ENCODE measurements at places on chromosomes 2 and 18.

GRCh38 chr2:37052600-37053332 lies 31.4 kb downstream of the HEATR5B start:
- DNase-seq, result no peak

GRCh38 chr2:60857056-60857455 lies 24.3 kb upstream of the REL start:
- DNase-seq, result no peak

DNA sequence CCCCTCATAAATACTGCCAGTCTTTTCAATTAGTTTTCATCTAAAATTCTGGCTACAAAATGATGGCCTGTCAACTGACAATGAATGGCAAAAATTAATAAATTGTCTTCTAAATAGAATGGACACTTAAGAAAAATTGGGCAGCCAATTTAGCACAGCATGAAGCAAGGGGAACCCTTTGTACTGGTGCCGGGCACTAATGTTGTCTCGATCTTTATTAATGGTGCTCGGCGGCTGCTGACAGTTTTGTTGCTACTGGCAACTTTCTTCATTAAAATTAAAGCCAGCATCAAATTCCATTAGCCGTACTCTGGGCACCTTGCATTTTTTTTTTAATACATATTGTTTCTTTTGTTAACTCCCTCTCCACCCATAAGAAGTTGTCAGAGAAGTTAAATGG lies 309.3 kb downstream of the GBX2 start:
- DNase-seq, result no peak

- no peak for DNase-seq
Measured at GRCh38 chr2:146077156-146077555, 1557.2 kb upstream of the ZEB2 start.

GRCh38 chr2:58449286-58450010 lies 208.3 kb upstream of the FANCL start:
- no peak for DNase-seq

DNA sequence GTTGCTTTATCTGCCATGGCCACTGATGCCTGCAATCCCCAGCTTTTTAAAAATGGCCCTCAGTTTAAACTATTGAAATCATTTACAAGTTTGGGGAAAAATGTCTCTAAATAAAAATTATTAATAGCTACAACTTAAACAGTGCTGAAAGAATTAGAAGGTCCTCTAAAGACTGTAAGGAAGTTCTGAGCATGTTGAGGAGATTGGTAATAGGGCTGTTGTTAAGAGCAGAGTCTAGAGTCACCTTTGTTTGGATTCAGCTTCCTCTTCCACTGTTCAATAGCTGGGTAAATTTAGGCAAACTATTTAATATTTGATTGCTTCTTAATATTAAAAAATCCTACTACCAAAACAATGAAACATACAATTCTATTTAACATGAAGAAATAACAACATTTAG lies 1127.1 kb upstream of the DDX18 start:
- DNase-seq, result no peak

DNA sequence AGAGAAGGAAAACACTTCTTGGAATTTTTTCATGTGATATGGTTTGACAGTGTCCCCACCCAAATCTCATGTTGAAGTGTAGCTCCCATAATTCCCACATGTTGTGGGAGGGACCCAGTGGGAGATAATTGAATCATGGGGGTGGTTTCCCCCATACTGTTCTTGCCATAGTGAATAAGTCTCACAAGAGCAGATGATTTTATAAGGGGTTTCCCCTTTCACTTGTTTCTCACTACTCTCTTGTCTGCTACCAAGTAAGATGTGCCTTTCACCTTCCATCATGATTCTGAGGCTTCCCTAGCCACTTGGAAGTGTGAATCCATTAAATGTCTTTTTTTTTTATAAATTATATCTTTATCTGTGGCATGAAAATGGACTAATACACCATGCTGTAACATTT lies 250.7 kb downstream of the LPIN1 start:
- DNase-seq, result no peak

- no peak for DNase-seq
Measured at GRCh38 chr2:224416656-224417360, 14.9 kb upstream of the FAM124B start.

DNA sequence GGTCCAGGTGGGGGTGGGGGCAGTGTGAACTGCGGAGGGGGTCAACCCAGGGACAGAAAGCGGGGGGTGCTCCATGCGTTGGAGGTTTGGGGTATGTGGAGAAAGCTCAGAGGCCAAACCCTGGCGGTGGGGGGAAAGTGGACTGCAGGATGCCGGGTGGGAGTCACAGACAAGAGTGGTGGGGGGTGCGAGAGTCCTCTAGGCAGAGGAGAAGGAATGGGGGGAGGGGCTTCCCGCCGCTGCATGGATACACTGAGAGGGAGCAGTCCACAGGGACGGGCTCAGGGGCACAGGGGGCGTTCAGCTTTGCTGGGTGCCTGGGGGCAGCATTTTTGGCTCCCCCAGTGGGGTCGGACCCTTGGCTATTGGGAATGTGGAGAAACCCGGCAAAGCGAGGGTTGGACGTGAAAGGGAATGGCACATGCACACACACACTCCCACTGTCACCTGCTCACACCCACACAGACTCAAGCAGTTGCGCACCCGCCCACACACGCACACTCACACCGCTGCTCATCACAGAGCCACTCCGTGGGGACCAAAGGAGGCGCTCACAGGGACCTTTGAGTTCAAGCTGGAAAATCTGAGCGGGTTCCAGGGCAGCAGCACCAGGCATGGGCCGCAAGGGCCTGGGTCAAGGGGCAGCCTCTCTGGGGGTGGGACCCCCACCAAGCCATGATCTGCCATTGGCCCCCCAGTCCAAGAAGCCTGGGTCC lies 7.7 kb downstream of the GBX2 start:
- DNase-seq, result no peak

DNA sequence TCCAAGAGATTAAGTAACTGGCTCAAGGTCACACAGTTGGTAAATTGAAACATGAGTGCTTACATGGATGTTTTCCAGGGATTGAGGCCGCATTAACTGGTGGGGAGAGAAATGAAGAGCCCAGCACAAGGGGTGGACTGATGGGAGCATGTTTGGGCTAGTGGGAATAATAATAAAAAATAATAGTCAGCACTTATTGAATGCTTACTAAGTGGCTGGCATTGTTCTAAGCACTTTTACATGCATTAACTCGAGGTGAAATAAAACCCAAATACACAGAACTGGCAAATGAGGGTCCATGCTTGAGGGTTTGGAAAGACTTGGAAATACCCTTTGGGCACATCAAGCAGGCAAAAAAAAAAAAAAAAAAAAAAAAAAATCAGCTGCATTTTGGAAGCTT lies 34.0 kb upstream of the CDK5R2 start:
- no peak for DNase-seq

DNA sequence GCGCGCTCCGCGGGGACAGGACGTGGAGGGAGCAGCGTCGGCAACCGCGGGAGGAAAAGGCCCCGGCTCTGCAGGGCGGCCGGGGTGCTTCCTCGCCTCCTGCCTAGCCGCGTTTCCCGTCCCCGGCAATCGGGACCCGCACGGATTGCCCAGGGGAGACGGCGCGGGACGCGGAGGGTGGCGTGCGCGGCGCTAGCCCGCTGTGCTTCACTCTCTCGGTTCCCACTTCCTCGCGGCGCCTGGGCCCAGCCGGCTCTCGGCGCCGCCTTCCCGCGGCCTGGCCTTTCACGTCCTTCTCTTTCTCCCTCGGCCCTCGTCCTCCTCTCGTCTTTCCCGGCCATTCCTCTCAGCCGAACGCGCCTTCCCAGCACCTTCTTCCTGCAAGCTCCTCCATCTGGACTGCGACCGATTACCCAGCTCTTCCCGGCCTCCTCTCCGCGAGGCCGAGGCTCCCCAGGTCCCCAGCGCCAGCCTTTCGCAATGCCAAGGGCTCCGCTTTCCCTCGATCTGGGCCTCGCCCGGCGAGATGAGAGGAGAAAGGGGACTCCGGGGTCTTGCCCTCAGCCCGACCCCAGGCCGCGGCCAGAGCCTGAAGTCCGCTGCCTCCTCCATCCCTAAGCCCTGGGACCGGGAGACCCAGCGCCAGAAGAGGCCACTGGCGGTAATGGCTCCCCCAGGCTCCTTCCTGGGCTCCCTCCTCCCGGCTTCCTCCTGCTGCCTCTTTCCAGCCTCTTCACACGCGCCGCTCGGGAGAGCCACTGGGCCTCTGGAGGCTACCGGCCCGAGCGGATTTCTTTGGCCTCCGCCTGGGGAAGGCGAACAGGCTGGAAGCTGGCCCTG lies 34.3 kb upstream of the ATP6V1B1 start:
- peak; percentile 7 for DNase-seq

GRCh38 chr2:163708265-163708664 lies 27.5 kb downstream of the FIGN start:
- DNase-seq, result no peak

DNA sequence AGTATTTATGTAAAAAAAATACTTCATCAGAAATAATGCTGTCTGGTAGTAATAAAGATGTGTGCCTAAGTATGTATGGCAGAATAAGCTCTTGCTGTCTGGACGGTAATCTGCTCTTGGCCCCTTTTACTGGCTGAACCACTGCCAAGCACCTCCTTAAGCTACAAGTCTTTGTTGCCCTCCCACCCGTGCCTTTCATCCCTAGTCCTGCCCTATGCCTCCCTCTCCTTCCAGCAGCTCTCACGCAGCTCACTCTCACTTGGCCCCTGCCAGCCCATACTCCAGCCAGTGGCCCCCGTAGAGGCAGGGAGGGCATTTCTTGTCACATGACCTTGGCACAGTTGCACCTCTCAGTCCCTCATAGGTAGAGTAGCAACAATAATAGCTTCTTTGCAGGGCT lies 54.5 kb upstream of the NPAS2 start:
- no peak for DNase-seq

- no peak for DNase-seq
Measured at GRCh38 chr2:34909992-34910705, 1311.0 kb upstream of the FAM98A start.

- no peak for DNase-seq
Measured at GRCh38 chr2:33013684-33014110, 66.9 kb downstream of the LTBP1 start.

DNA sequence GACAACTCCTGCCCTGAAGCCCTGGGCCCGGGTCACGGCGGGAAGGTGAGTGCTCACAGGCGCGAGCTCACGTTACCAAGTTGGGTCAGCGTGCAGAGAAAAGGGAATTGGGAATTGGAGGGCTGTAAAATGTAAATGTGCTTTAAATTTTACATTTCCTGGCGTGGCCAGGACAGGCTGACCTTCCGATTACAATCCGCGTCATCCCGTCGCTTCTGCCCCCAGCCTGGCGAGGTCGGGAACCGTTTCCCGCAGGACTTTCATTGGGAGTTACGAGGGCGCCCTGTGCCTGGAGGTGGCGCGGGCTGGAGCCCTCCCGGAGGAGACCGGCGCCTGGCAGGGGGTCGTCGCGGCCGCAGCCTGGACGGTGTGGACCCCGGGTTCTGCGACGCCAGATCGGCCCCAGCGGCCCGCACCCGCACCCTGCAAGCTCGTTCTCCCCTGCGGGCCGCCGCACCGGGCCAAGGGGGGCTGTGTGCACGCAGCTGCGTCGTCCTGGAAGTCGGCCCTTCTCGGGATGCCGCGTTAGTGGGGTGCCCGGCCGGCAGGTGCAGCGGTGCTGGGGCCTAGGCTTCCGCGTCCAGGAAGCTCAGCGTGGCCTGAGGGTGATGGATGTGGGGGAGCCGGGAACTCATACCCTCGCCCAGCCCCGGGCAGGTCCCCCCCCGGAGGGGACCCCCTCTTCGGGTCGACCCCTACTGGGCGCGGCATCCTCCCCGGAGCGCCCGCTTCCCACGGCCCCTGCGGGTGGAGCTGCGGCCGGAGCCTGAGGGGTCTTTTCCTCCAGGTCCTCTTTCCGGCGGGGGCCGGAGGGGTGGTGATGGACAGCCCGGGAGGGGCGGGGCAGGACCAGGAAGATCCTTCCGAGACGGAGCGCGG lies 63.9 kb downstream of the LRRFIP1 start:
- DNase-seq, result no peak

DNA sequence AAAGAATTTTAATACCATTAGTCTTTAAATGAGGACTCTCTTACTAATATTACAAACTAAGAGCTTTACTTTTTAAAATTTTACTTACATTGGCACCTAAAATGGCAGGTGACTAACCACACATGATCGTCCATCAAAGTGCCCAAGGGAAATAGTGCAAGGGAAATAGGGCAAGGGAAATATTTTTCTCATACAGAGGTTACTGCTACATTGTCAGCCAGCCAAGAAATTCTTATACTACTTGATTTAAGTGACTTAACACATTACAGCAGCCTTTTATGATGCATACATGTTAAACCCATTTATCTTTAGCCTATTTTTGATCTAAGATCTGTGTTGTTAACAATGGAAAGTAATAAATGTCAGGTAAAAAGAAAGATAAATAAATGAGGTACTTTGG lies 587.2 kb upstream of the PKDCC start:
- no peak for DNase-seq

DNA sequence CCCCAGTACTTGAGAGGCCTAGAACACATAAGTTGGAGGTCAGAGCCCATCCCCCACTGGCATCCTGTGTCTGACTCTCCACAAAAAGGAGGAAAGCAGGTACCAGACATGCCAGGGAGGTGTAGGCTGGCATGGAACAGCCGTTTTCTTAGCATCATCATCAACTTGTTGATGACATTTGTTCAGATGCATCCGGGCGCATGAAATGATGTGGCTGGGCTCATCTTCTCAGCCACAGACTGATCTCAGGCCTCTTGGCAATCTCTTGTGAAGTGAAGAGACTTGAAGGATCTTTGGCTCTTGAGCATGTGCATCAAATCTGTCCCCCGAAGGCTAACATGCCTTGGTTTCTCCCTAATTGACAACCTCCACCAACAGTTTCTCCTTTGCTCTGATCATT lies 243.3 kb downstream of the TSN start:
- no peak for DNase-seq

- DNase-seq, result no peak
Measured at GRCh38 chr18:27143580-27144287, 41.4 kb downstream of the CHST9 start.

DNA sequence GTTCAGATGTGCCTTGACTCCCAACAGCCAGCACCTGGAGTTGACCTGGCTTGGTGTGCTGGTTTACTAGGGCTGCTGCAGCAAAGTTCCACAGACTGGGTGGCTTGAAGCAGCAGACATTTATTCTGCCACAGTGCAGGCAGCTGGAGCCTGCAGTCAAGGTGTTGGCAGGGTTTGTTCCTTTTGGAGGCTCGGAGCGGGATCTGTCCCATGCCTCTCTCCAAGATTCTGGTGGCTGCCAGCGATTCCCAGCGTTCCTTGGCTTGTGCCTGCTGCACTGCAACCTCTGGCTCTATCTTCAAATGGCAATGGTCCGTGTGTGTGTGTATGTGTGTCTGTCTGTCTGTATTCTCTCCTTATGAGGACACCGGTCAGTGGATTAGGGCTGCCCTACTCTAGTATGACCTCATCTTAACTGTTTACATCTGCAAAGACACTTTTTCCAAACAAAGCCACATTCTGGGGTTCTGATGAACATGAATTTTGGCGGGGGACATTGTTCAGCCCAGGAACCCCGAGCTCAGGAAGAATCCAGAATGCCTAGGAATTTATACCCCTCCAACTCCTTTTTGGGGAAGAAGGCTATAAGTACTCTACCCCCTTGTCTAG lies 44.7 kb upstream of the TMEM131 start:
- DNase-seq, result no peak

- DNase-seq, result no peak
Measured at GRCh38 chr2:130300258-130300969, 42.3 kb upstream of the IMP4 start.

GRCh38 chr2:43292851-43293743 lies 66.7 kb upstream of the ZFP36L2 start:
- no peak for DNase-seq

Measured in NCI-H2107 (cell line).